ENCODE measurements at places on chromosomes 11 and 22.
A peak's percentile ranks its signal among the peaks of the same experiment; 100 is the strongest.

- no peak for DNase-seq
Observed at GRCh38 chr22:27407369-27407985, 394.1 kb downstream of the MN1 start.

DNA sequence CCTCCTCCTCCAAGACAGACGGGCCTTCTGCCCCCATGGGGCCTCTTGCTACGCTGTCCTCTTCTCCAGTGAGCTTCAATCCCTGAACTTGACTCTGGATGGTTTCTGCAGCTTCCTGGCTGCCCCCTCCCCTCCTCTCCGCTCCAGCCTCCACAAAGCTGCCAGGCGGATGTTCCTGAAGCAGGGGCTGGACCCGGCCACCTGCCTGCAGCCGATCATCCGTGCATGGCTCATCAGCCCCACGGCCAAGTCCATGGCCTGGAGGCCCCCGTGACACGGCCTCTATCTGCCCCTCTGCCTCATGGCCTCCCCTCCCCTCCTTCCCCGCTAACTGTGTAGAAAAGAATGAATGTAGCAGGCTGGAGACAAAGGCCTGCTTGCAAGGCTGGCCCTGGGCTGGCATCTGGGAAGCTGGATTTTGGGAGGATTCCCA, 6.8 kb upstream of the SUN2 start:
- no peak for DNase-seq

DNA sequence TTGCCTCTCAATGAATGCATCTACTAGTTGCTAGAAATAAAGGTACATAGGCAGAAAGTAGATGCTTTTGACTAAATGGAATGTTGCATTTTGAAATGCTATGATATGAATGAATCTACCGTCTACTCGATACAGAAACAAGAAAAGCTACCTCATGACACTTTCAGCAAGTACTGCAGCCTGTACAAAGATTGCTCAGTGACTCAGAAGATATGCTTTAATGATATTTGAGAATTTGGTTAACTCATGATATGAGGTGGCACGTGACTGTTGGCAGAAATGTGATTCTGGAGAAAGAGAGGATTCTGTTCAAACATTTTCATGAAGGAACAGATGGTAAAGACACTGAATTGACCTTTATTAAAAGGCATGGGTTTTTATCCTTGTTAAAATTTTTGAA, 76.0 kb downstream of the HSD17B12 start:
- no peak for DNase-seq

- no peak for DNase-seq
Observed at GRCh38 chr11:27847496-27847895, 147.2 kb upstream of the BDNF start.

GRCh38 chr22:45584621-45585436, 82.1 kb downstream of the FBLN1 start:
- DNase-seq = no peak

GRCh38 chr11:66363805-66364535, 7.6 kb downstream of the SLC29A2 start:
- DNase-seq = peak; percentile 58

- no peak for DNase-seq
Observed at GRCh38 chr11:107752949-107753822, 41.3 kb upstream of the SLN start.

GRCh38 chr22:34993548-34993947, 72.4 kb upstream of the ISX start:
- DNase-seq = no peak

GRCh38 chr11:131980888-131981668, 610.7 kb downstream of the NTM start:
- no peak for DNase-seq

DNA sequence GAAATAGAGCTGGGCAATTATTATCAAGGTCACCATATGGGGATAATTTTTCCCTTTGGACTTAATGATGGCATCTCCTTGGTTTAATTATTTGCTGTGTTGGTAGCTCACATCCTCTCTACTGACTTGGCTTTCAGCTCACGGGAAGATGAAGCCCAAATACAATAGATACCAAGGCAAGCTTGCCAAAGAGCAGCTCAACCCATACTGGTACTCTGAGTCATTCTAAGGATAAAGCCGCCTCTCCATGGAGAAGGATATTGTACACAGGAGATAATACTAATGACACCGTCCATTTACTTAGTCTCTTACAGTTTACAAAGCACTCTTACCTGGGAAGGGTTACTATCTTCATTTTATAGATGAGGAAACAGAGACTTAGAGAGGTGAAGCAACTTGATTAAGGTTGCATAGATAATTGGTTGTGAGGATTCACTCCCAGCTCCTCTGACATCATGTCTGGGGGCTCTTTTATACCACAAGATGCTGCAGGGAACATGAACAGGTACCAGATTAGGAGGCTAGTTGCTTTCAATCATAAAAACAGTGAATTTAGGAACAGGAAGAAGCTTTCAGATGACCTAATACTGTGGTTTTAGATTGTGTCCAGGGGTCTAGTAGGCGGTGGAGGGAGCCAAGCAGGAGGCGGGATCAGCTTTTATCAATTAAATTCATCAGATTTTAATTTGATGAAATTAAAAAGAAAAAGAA, 48.3 kb upstream of the PICALM start:
- DNase-seq = no peak

- peak; percentile 80 for DNase-seq
Observed at GRCh38 chr11:1839924-1840779, 1.4 kb downstream of the TNNI2 start.

- no peak for DNase-seq
Observed at GRCh38 chr22:30105483-30105882, 25.2 kb downstream of the HORMAD2 start.

DNA sequence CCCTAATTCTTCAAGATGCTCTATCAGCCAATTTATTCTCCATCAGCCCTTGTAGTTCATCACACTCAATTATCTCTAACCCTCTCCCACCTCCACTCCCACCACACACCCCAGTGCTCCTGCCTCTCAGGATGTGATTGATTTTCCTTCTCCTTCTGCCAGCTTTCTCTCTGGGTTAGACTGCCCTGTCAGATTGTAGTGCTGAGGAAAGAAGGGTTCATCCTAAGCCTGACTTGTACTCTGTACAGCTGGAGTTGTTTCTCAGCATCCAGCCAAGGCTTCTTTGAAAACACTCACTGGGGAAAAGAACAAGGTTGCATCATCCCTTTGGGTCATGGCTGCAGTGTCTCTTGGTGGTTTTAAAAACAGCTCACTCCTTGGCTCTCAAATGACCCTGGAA, 61.2 kb downstream of the CECR2 start:
- DNase-seq = no peak

GRCh38 chr22:20989323-20990138, 7.4 kb downstream of the LZTR1 start:
- no peak for DNase-seq

- no peak for DNase-seq
Observed at GRCh38 chr11:986270-986951, 50.1 kb downstream of the MUC6 start.

DNA sequence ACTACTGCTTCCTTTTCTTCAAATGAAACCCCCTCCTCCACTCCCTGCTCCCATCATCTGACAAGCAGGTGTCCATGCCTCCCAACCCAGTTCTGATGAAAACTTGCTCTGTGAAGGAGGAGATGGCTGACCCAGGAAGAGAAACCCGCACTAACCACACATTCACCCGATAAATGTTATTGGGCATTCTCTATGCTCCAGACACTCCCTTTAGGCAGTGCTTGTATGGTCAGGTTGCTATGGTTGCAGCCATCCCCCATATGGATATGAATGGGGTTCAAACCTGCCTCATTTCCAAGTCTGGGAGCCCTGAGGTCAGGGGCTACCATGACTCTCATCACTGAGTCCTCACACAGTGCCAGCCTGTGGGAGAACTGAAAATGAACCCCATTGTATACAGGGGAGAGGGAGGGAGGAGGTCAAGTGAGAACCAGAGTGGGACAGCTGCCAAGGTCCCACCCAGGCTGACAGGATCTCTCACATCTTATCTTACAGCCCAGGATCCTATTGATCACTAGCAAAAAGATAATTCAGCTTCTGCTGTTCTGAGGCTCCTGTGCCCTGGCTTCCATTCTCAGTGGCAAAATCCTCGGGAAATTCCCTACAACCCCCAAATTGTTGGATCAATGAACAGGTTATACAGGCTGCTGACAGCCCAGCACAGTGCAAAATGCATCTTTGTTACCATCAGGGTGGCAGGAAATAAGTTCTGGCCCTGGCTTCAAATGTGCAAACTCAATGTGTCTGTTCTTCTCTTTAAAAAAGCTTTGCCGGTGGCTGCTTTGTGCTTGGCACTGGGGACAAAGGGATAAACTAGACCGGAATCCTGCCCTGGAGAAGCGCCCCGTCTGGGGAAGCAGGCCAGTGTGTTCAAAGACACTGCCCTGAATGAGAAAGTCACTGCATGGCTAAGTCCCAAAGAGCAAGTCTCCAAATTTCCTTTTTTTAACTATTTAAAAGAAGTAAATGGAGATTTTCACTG, 22.7 kb upstream of the ACER3 start:
- DNase-seq = no peak

DNA sequence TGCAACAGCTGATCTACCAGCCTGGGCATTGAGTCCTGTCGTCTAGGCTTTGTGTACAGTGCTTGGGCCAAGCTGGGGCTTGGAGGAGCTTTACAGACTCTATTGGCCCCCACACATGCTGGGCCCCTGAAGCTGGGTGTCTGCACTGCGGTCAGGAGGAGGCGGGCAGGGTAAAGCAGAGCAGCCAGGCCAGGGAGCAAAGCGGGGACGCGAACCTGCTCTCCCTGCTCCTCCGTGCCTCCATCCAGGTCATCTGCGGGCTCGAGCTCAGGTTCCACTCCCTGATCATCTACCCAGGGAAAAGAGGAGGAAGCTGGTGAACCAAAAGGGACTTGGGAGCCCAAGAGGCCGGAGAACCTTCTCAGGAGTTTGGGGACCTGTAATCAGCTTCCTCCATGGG, 27.0 kb downstream of the USH1C start:
- DNase-seq = no peak

DNA sequence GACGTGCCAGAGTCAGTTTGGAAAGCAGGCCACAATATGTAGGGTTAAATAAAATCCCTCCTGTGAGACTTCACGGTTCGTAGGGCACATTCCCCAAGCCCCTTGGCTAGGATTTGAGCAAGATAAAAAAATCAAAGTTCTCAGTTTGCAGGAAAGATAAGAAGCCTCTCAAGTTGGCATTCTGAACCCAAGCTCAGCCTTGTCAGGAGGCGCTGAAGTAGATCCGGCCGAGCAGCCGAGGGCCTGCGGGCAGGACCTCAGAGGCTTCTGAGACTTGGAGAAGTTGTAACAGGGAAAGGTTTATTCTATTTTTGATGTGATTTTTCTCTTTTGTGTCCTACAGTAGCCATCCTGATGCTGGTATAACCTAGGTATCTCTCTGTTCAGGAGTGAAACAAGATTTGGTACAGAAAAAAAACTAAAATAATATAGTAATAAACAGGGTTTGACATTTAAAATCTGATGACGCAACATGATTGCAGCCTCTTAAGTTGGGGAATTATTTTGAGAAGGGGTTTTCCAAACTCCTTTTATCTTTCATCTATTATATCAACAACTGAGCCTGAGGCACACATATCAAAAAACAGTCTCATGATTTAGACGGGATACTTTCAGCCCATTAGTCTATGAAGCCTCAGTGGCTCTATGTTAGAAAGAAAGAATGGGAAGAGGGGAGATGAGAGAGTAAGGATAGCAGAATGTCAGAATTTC, 10.1 kb downstream of the PATE2 start:
- DNase-seq = no peak

GRCh38 chr11:35288817-35289541, 130.4 kb downstream of the SLC1A2 start:
- no peak for DNase-seq

DNA sequence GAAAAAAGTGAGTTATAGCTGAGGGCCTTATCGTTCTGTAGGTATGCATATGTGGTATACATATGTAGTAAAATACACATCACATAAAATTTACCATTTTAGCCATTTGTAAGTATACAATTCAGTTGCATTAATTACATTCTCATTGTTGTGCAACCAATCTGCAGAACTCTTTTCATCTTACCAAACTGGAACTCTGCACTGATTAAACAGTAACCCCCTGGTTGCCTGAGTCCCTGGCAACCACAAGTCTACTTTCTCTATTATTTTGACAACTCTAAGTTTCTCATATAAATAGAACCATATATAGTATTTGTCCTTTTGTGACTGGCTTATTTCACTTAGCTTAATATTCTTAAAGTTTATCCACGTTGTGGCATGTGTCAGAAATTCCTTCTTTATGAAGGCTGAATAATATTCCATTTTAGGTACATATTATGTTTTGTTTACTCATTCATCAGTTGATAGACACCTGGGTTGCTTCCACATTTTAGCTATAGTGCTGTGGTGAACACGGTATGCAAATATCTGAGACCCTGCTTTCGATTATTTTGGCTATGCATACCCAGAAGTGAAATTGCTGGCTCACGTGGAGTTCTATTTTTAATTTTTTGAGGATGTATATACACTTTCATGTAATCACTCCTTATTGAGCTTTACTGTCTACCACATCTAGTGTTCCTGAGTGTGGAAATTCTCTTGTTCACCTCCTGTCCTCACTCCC, 1.6 kb upstream of the DDX10 start:
- no peak for DNase-seq

GRCh38 chr22:24402460-24403192, 24.8 kb upstream of the ADORA2A start:
- no peak for DNase-seq

DNA sequence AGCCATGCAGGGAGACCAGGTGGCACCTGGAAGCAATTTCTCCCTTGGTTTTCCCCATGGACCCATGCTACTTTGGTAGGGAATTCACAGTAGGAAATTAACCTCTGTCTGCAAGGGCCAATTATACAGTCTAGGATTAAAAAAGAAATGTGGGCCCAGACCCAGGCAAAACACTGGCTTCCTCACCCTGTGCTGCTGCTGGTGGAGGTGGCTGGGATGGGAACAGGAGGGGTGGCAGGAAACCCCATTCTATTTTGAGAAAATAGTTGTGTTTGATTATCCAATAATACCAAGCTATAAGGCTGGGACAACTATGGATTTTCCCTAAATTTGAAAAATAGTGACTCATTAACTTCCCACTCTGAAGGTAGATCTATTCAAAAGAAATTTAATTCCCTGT, 417.0 kb upstream of the NARS2 start:
- no peak for DNase-seq

DNA sequence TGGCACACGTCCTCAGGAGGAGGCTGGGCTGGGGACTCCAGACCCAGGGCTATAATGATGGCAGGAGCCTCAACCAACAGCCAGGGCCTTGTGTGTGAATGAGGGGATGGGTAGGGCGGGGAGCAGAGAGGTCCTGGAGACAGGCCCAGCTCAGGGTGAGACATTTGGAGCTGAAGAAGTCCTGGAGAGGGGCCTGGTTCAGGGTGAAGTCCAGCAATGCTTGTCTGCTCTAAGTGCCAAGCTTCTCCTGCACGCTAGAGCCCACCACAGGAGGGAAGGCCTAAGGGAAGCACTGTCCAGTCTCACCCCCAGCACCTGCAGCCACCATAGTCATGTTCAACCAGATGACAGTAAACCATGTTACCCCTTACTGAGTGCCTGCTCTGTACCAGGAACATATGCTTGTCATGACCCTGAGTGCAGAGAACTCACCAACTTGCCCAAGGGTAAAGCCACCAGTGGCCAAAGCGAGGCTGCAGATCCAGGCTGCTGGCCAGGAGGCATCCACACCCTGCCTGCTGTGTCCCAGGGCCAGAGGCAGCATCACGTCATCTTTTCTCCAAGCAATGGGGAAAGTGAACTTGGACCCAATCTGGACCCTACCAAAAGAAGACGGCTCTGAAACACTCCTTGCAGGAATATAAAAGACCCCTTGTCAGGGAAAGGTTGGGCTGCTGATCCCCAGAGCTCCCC, 24.0 kb downstream of the LMO1 start:
- no peak for DNase-seq

- DNase-seq = no peak
Observed at GRCh38 chr11:3639841-3640240, 2.0 kb downstream of the ART5 start.

GRCh38 chr11:100785148-100785983, 98.3 kb downstream of the ARHGAP42 start:
- DNase-seq = no peak

Measured in CD4-positive, alpha-beta T cell treated with Interleukin-4 for 1 hour (primary cell).